ENCODE measurements at places on chromosomes 13 and 19.

DNA sequence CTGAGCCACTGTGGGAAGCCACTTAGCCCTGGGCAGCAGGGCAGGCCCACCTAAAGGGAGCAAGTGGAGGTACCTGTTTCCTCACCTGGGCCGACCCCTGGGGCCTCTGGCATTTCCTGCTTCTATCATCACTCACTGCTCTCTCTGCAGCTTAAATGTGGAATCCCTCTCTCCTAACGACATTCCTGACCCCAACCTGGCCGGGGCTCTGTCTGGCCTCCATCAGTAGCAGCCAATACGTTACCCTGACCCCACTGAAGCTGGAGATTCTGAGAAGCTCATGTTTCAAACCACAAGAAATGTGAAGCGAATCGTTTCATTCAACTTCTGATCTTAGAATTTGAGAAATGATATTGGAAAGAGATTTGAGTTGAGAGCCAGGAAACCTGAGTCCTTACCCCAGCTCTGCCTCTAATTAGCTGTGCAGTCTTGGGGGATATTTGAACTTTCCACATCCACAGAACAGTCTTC, 39.9 kb downstream of the DOCK9 start:
- ATAC-seq = no peak

DNA sequence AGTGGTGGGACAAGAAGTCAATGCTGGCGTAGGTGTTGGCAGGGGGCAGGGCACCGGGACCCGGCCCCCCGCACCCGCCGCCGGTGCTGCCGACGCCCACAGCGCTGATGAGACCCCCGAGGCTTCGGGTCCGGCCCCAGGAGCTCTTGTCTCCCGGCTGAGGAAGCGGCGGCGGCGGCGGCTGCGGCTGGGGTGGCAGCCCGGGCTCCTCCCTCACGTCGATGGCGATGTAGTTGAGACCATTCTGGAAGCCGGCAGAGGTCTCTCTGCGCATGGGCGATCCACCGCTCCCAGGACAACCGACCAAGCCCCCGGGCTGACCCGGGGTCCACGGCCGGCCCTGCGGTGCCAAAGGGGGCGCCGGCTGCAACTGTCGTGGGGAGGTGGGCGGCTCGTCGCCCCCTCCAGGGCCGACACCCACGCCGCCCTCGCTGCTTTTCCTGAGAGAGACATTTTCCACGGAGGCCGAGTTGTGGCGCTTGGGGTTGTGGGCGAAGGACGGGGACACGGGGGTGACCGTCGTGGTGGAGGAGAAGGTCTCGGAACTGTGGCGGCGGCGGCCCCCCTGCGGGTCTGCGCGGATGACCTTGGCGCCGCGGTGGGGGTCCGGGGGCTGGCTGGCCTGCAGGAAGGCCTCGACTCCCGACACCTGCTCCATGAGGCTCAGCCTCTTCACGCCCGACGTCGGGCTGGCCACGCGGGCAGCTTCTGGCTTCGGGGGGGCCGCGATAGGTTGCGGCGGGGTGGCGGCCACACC, 4.1 kb downstream of the IRS2 start:
- ATAC-seq = no peak

- no peak for ATAC-seq
Measured at GRCh38 chr19:19619181-19619848, 828 bp upstream of the PBX4 start.

DNA sequence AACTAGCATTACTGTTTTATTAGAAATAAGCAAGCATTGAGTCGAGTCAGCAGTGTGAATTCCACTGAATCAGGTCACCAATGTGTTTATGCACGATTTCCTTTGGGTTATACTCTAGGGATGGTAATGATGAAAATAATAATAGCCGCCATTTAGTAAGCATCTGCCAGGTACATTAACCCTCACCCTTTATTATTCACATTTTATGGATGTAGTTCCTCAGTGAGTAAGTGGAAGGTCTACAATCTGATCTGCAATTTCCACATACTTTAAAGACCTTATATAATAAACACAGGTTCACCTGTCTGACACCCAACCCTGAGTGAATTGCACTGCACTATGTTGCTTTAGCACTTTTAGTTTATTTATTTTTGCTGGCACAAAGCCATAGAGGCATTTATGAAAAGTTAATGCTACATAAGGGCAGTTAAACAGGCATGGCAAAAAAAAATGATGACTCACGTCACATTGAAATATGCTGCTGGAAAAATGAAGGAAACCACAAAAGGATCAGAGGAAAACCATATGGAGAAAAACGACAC, 122.4 kb downstream of the TRPC4 start:
- no peak for ATAC-seq

DNA sequence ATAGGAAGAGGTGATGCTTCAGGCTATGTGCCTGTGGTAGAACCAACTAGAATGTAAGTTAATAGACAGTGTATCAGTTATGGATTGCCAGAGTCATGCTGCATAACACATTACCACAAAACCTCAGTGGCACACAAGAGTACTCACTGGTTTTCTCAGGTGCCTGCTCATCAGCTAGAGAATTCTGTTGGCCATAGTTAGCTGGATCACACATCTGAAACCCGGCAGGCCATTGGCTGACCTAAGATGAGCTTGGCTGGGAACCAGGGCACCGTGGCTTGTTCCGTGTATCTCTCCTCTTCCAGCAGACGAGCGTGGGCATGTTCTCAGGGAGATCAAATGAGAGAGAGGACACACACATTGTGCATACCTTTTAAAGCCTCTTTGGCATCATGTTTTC, 76.7 kb downstream of the TEX26 start:
- no peak for ATAC-seq

DNA sequence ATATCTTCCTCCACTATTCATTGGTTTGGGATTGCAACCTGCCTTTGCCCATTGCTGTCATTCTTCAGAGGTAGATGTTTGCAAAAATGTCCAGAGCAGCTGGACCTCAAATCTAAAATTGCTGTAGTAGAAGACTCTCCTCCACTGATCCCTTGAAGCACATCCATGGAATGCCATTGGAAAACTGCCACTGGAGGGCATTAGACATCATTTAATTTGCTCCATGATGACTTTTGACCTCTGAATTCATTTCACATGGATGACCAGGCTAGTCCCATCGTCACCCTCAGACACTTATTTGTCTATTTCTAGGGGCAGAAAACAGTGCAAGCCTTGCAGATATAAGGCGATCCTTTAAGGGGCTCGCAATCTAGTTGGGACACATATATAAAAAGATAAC, 33.9 kb upstream of the FLT1 start:
- ATAC-seq = no peak

DNA sequence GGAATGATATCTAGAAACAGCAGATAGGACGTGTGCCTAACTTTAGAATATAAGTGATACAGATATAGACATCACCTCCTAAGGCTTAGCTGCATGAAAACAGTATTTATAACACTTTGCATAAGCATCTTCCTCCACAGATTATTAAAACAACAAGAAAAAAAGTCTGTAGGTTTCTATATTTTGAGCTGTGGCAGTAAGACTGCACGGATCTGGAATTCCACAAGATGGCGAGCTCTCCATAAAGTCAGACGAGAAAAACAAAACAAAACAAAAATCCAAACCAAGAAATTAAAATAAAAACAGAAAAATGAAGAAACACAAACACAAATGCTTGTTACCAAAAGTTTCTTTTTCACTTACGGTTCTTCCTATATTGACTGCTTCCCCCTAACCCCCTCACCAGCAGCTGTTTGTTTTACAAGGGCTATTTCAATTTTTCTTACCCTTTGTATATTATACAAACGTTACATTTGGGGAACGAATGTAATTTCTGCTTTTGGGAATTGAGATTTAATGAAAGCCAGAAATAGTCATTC, 285.8 kb downstream of the MYO16 start:
- ATAC-seq = no peak

DNA sequence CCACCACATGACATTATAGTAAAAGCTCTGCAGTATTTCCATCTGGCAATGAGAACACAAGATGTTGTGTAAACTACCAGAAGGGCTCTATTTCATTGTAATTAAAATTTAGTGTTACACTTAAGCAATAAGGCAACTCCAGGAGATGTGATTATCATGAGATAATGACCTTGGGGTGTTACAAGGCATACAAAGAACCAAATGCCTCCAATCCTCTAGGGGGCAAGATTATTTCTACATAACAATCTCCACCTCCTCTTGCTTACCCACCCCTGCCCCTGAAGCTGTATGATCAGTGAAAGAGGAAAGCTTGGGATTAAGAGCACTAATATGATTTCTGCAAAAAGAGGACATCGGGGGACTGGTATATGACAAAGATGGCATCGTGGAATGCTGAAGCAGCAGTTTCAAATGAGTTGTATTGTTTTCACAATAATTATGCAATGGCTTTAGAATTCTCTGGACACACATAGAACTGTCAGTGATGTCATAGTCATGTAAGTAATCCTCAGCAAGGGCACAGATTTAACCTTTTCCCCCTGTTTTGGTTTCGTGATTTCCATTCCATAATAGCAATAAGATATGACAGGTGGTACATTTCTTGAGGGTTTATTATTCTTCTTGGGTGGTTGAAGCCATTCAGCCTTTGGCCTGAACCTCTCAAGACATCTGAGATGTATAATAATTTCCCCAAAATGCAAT, 295.3 kb downstream of the MZT1 start:
- ATAC-seq = no peak

DNA sequence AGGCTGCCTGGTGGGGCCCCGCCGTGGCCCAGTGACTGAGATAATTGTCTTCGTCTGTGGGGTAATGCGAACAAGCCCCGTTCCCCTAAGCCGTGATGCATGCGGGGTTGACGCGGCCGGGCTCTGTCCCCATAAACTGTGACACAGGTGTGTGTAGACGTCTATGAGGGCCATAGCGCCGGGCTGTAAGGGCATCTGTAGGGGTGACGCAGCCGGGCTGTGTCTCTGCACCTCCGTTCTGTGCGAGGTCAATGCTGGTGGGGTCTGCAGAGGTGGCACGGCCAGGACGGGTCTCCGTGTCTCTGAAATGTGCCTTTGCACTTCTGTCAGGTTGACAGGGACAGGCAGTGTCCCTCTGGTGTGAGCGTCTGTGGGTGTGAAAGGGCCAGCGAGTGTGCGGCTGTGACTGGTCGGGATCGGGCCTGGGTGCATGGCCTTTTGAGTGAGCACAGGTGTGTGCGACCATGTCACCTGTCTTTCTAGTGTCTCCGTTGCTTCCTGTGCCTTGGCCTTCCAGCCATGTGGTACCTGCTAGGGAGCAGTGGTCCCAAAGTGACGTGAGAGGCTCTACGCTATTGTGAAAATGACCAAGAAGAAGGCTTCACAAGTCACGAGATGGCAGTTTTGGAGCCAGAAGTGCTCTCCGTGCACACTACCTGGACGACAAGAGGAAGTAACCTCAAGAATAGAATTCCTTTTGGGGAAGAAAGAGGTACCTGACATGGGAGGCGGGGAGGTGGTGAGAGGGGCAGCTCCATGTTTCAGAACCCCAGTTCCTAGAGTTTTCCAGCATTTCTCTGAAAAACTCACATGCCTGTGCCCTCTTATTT, 16.4 kb upstream of the ZNF331 start:
- no peak for ATAC-seq

DNA sequence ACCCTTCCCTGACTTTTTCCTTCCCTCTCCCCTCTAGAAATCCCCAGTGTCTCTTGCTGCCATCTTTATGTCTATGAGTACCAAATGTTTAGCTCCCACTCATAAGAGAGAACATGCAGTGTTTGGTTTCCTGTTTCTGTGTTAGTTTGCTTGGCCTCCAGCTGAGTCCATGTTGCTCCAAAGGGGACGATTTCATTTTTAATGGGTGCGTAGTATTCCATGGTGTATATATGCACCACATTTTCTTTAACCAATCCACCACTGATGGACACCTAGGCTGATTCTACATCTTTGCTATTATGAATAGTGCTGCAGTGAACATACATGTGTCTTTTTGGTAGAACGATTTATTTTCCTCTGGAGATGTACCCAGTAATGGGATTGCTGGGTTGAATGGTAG, 123.8 kb downstream of the UGGT2 start:
- no peak for ATAC-seq

DNA sequence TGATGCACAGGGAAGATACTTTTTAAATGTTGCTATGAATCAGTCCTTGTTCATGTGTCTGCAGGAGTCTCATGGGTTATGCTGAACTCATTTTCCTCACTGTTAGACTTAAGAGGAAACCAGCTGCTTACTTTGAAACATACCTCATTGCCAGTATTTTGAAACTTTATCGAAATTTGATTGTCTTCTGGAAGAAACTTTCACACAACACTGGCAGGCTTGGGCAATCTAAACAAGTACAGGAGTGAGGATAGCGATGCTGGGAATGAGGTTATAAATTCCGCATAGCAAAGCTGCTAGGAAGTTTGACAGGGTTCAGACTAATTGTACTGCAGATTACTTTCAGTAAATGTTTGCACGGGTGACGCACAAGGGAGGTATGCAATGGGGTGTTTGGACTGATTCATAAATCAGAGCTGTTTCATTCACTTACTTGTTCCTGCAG, 245.7 kb downstream of the DNAJC15 start:
- ATAC-seq = no peak

GRCh38 chr13:20711301-20712044, 8.0 kb downstream of the IL17D start:
- ATAC-seq = no peak

DNA sequence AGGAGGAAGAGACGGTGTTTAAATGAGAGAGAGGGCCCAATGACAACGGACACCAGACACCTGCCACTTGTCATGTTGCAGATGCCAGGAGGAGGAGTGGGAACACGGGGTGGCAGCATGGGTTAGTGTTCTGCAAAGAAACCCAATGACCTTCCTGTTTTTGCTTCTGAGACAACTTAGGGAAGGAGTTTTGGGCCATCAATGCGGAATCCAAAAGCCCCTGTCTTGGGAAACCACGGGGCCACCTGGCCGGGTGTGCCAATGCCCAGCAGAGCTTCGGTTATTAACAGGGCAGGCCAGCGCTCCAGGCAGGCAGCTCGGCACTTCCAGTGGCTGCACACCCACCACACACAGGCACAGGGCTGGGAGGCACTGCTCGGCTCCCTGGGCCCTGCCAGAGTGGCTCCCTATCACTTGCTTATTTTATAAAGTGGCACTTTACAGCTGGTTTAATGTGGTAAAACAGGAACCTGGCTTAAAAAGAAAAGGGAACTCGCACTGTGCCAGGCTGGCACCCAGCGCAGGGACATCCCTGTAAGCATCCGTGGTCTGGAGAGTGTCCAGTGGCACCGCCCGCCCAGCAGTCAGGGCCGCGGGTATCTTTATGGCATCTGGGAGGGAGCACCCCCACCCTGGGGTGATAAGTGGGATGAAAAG, 19.1 kb downstream of the ELL start:
- ATAC-seq = peak; percentile 22

- ATAC-seq = no peak
Measured at GRCh38 chr19:19532806-19533701, 4.3 kb downstream of the YJEFN3 start.

- no peak for ATAC-seq
Measured at GRCh38 chr13:85632526-85633195, 166.6 kb downstream of the SLITRK6 start.

DNA sequence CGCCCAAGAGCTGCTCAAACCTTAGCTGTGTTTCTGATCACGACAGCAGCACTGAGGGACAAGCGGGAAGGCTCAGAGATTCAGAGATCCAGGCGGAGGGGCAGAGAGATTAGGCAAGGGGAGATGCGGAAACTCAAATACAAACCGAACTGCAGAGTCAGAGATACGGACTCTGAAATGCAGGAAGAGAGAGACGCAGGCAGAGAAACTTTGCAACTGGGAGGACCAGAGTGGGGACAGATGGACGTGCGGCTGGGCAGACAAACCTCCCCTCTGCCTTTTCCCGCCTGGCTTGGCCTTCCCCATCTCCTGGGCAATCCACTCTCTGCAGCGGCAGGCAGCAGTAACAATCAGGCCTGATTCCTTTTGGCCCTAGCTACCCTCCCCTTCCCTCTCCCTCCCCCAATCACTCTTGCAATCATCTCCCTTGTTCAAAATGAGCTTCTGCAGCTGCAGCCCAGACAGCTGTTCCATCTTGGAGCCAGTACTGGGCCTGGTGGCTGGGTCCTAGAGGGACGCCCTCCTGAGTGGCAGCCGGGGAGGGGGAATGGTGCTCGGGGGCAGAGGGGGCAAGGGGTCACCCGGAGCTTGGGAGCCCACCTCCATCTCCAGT, 29.7 kb downstream of the OLFM2 start:
- no peak for ATAC-seq

All from stimulated activated memory B cell treated with anti-CD40 and anti-IgM and Interleukin-4, amounts not matched to agents 10 μg/mL and 1 μg/mL and 100 μg/mL, for 72 hours (primary cell).